Endodermal cell (in vitro differentiated cells): ENCODE measurements at places on chromosomes 7 and 10. TPM values are rescaled to one million over a fixed set of nuclear protein-coding genes. Genes with fewer than 3 reads are reported as not detected.

- DNase-seq = no peak
- H3K36me3 ChIP-seq = no peaks in the 10 kb centered on the region
- no peaks in the 10 kb centered on the region for H3K27me3 ChIP-seq
- no peaks in the 10 kb centered on the region for H3K4me1 ChIP-seq
- H3K27ac ChIP-seq = no peak overlapping the region
Observed at GRCh38 chr7:82471351-82472020, 27.9 kb upstream of the CACNA2D1 start.

- H3K36me3 ChIP-seq = no peaks in the 10 kb centered on the region
- no peak for DNase-seq
- no peaks in the 10 kb centered on the region for H3K4me1 ChIP-seq
- no peak overlapping the region for H3K27ac ChIP-seq
- H3K27me3 ChIP-seq = no peaks in the 10 kb centered on the region
Observed at GRCh38 chr10:58648131-58648530, 135.5 kb downstream of the BICC1 start.

Gene CADPS2
- 1.2 to 4.3 TPM (median 4.1 TPM) in 3 replicates for total RNA-seq

DNA sequence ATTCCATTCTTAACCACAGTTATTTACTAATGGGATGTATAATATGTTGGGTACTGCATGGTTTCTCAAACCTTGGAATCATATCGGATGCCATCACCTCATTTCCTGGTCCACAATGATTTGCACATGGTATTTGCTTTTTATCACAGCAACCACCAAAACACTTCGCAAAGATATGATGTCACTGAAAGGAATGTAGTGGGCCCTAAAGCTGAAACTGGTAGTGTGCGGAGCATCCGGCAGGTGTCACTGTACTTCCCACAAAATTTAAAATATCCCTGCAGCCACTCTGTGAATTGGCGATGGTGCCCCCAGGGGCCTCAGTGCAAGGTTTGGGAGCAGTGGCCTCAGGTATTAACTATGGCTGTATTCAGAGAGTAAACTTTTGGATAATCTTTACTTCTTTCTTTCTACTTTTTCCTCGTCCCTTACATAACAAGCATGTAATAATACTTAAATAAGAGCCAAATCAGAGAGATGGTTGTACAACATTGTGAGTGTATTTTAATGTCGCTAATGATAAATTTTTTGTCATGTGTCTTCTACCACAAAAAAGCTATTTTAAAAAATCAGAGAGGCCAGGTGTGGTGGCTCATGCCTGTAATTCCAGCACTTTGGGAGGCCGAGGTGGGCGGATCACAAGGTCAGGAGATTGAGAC lies 66.2 kb downstream of the FAM241B start:
- no peak overlapping the region for H3K4me3 ChIP-seq
- peaks cover 7% of the 10 kb centered on the region for H3K27me3 ChIP-seq
- no peaks in the 10 kb centered on the region for H3K36me3 ChIP-seq
- H3K4me1 ChIP-seq = no peaks in the 10 kb centered on the region

Gene CDC14C
- total RNA-seq = not detected in 2 replicates
